ENCODE measurements at places on chromosomes 7 and 10.

DNA sequence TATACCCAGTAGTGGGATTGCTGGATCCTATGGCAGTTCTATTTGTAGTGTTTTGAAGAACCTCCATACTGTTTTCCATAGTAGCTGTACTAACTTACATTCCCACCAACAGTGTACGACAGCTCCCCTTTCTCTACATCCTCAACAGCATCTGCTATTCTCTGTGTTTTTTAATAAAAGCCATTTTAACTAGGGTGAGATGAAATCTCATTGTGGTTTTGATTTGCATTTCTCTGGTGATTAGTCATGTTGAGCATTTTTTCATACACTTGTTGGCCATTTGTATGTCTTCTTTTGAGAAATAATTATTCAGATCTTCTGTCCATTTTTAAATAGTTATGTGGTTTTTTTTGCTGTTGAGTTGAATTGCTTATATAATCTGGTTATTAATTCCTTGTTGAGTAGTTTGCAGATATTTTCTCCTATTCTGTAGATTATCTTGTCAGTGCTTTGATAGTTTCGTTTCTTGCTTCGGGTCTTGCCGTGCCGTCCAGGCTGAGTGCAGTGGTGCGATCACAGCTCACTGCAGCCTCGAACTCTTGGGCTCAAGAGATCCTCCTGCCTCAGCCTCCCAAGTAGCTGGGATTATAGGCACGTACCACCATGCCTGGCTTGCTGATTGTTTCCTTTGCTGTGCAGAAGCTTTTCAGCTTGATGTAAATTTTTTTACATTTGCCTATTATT is 12.0 kb downstream of the MTG1 start:
- no peak for DNase-seq

GRCh38 chr7:77888998-77889397 is 90.4 kb downstream of the PHTF2 start:
- DNase-seq = no peak

DNA sequence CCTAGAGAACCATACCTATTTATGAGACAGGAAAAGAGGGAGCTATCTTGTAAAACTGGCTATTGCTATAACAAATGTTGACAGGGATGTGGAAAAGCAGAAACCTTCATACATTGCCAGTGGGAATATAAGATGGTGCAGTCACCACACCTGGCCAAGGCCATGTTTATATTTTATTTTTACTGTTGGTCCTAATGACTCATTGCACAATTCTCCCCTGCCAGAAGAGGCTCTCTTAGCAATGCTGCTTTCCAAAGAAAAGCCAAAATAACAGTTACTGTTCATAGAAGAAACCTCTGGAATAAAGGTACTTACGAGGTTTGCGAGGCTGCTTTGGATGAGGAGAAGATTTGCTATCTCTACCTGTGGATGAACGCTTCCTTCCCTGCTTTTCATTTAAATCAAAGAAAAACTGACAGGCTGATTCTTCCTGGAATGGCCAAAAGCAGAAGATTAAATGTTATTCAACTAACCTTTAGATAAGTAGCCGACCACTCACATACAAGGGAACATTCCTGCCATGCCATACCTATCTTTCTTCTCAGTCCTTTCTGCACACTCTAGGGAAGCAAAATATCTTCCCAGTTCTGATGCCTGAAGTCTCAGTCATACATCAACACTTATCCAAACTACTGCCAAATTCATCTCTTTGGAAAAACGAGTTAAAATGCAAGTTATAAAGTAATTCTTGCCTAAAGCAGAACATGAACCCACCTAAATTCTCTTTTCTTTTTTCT is 16.3 kb upstream of the CHUK start:
- DNase-seq = no peak

GRCh38 chr7:139639563-139639962 is 116.1 kb downstream of the CLEC2L start:
- DNase-seq = no peak

GRCh38 chr7:128307061-128307460 is 36.6 kb downstream of the RBM28 start:
- DNase-seq = no peak

DNA sequence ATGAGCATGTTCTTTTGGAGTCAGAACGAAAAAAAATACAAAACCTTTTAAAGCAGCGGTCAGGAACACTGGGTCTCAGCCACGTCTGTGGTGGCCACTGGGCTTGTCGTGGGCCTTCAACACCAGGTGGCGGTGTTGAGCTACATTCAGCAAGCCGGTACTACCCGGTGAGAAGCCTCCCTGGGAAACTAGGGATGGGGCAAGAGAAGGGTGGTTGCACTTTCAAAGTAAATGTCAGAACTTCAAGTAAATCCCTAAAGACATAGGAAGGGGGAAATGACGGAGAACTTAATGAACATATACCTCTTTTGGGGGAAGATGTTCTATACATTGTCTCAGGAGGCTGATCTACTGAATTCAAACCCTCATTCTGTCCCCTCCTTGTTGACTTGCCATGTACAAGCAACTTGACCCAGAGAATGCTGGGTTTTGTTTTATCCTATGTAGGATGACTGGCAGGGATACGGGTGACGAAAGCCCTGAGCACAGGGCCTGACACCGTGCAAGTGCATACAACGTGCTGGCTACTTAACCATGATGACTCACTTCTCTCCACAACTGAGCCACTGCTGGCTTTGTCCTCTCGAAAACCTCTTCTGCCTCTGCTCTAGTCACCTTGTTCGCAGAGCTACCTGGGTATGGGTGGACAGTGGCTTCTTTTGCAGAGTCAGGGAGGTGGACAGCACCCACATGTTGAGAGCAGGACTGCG is 49.0 kb upstream of the BAMBI start:
- DNase-seq = peak; percentile 62

DNA sequence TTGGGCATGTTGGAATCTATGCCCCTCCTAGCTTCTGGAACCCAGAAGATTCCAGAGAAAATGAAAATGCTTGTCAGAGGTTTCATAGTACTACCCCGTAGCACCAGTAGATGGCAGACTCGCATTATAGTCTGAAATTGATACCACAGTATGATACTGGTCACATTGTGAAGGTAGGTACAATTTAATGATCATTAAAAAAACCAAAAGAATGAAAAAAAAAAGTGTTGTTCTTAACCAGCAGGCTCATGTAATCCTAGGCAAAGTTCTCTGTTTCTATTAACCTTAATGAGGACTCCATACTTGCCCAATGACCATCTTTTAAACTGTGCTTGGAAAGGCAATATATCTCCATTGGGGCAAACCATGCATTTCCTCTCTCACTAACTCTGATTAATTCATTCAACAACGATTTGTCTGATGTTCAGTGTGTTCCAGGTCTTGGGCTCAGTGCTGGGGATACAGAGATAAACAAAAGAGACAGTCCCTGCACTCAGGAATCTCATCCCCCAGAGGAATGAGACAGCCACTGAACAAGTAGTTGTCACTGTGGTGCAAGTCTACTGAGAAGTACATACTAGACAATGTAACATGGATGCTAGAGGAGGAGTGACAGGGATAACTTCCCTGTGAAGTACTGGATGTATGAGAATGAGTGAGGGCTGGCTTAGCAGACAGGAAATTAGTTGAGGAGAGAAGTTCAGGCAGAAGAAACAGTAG is 223.5 kb upstream of the PHYHIPL start:
- no peak for DNase-seq

DNA sequence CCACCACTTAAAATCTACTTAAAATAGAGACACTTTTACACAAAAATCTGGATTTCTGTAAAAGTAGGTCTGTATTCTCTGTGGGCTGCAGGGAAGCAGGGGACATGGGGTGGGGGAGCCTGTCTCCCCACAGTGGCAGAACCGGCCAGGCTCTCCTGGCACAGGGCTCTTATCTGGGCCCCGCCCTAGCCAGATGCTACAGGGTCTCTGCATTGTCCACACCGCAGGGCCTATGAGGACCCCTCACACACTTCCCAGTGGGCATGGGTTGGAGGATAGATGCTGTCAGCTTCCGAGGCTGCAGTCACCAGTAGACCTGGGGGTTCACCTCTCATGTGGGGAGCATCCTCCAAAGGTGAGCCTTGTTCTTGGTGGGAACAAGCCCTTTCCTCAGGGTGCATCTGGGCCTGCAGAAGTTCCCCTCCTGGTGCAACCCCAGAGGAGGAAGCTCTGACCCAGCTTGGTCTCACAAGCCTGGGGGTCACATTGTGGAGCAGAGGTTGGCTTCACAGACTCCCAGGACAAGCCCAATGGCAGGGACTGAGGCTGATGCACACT is 15.4 kb upstream of the MYL7 start:
- no peak for DNase-seq

- peak; percentile 6 for DNase-seq
Measured at GRCh38 chr7:151754142-151754590, 122.7 kb downstream of the PRKAG2 start.

DNA sequence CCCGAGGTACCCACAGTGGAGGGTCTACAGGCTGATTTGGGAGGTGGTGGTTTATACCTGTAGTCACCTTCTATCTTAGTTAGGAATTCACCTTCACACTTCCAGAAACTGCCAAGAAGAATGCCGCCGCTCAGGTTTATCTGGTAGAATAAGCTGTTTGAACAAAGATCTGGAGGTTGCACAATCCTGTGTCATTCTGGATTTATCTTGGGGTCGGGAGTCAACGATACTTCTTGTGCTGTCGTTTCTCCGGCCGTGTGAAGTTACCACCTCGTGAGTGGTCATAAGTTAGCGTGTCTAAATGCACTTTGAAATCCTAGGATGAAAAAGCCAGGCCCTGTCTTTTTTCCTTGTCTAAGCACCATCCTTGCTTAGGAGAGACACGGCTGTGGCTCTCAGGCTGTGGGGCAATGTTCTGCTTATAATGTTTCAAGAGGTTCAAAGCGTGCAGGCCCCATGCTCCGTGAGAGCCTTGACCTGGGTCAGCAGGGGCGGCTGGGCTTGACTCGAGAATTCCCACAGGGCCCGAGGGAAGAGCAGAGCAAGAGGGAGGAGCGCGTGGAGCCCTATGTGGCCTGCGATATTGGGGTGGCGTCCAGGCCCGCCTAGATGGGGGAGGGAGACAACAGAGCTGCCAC is 35.5 kb downstream of the GRIFIN start:
- DNase-seq = no peak

- DNase-seq = no peak
Measured at GRCh38 chr10:4945766-4946717, 17.2 kb upstream of the AKR1C1 start.

GRCh38 chr10:81031774-81032173 is 494.1 kb downstream of the SH2D4B start:
- no peak for DNase-seq

- DNase-seq = no peak
Measured at GRCh38 chr7:117005449-117005848, 52.1 kb downstream of the ST7 start.

- peak; percentile 58 for DNase-seq
Measured at GRCh38 chr10:68156373-68157185, 47.3 kb downstream of the MYPN start.

DNA sequence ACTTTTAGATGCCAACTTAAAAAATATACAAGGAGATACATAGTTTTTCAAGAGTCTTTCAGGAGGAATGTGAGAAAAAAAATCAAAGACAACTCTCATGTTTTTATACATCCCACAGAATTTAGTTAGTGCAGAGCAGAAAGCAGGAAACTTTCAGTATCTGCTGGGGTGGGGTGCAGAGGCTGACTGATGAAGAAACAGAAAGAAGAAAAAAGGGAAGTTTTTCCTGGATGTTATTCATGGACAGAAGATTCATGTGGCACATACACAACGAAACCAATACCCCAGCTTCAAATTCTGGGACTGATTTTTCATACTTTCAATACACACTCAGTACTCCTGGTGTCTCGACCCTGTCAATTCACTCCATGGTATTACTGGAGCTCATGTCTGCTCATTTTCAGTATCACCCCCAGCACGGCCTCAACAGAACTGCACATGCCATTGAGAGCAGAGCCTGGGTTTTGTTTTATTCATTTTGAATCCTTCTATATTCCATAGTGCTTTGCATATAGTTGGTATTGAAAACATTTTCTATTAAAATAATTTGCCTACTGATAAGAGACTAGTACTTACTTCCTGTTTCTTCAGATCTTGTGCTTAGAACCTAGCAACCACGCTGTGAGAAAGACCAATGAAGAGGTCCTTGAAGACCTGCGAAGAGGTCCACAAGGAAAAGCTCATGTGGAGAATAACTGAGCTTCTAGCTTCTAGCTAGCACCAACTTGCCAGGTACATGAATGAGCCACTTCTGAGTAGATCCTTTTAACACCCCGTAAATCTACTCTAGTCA is 49.0 kb downstream of the NDUFB2 start:
- DNase-seq = no peak

DNA sequence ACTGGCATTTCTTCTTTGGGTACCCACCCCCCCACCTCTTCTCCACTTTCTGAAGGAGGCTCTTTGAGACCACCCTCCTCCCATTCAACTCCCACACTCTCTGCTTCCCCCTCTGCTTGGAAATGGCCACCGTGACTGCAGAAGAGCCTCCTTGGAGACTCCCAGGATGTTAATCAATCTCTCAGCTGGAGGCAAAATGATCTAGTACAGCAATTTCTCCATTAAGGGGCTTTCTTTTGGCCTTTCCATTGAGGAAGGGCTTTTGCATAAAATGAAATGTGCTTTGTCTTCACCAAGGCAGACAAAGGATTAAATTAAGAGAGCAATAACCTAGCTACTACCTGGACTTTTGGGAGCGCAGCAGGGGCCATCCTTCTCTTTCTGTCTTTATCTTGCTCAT is 26.1 kb downstream of the CDHR3 start:
- DNase-seq = no peak

GRCh38 chr10:18043148-18044006 is 91.7 kb downstream of the SLC39A12 start:
- no peak for DNase-seq

DNA sequence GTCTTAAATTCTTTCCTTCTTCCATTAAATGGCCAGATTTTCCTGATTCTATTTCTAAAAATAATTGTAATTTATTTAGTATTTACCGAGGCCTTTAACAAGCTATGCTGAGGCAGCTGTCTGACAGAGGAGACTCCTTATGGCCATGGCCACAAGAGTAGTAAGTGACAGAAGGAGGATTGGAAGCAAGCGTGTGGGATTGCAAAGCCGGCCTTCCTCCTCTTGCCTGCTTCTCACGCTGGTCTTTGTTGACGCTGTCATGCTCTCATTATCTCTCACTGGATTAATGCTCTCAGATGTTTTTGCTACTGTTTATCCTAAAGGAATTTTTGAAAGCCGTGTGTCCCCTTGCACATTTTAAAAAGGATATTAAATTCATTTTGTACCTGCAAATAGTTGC is 546.3 kb downstream of the SDK1 start:
- DNase-seq = no peak

DNA sequence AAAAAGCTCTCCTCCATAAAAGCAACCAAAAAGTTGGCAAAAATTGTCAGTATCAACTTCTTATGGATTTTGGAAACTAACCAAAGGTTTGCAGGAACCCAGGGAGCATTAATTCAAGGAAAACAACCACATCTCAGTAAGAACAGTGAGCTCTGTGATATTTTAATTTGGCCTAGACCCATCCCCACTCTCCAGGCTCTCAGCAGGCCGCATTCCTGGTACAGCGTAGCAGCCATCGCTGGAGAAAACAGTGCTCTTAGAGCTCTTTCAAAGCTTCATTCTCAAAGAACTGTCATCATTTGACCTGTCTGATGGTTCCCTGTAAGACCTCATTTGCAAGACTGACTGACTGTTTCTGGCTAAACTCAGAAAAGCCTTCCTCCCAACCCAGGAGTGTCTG is 81.9 kb downstream of the NUDCD3 start:
- DNase-seq = no peak
